H4 (cell line): ENCODE measurements at places on chromosomes 5 and 9.

DNA sequence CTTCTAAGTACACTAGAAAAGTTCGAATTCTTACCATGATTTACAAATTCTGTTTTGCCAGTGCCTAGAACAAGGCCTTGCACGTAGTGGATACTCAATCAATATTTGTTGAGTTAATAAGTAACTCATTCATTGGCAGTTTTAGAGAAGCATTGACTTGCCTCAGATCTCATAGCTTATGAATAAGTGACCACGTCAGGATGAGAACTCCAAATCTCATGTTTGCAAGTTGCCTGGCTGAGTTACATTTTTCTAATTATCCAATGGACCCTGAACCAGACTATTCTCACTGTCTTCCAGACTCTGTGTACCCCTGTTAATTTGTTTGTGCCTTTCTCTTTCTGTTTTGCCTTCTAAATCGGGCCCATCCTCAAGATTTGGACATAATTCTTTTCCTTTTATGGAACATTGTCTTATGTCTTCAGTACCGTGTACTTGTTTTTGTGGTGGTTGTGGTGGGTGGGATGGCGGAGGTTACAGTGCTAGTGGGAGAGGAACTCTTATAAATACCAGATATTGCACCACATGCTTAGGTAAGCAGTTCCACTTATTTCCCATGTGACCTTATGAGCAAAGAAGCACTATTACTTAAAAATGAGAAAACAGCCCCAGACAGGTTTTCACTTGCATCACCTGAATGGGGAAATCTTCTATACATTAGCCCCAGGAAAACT, 96.3 kb downstream of the UNC13B start:
- no peak for DNase-seq

DNA sequence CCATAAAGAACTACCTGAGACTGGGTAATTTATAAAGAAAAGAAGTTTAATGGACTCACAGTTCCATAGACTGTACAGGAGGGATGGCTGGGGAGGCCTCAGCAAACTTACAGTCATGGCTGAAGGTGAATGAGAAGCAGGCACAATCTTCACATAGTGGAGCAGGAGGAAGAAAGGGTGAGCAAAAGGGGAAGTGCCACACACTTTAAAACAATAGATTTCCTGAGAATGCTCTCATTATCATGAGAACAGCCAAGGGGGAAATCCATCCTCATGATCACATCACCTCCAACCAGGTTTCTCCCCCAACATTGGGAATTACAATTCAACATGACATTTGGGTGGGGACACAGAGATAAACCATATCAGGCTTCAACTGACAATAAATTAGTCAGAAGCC, 664.9 kb downstream of the TAF11L14 start:
- no peak for DNase-seq

GRCh38 chr5:118698774-118699173, 289.6 kb downstream of the DTWD2 start:
- no peak for DNase-seq

- no peak for DNase-seq
These were observed 62.0 kb downstream of the TTLL11 start for GRCh38 chr9:122031157-122031556.

- DNase-seq: no peak
These were observed 161.2 kb downstream of the AOPEP start for GRCh38 chr9:94887721-94888120.

GRCh38 chr5:38794986-38795385, 50.8 kb upstream of the OSMR start:
- DNase-seq: no peak

GRCh38 chr9:1939926-1940368, 75.2 kb upstream of the SMARCA2 start:
- DNase-seq: peak; percentile 11

DNA sequence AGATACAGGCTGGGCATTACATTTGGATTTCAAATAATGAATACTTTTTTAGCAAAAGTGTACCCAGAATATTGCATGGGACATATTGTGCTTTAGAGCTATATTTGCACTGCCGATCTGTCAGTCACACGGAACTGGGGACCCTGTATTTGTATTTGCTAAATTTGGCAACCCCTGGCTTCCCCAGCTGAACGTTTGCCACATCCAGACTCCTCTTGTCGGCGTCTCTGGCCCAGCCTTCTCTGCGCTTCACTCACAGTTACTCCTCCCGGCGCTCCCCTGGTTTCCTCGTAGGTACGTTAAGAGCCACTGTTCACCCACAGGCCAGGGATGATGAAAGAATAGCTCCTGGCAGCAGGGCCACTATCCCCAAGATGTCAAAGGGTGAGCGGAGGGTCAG, 58.7 kb downstream of the NSUN2 start:
- DNase-seq: no peak

GRCh38 chr5:175347027-175347426, 97.0 kb downstream of the DRD1 start:
- DNase-seq: peak; percentile 79

- DNase-seq: no peak
These were observed 53.4 kb upstream of the GLIS3 start for GRCh38 chr9:4353236-4353635.

- DNase-seq: no peak
These were observed 52.3 kb downstream of the ARHGEF28 start for GRCh38 chr5:73678322-73678740.

DNA sequence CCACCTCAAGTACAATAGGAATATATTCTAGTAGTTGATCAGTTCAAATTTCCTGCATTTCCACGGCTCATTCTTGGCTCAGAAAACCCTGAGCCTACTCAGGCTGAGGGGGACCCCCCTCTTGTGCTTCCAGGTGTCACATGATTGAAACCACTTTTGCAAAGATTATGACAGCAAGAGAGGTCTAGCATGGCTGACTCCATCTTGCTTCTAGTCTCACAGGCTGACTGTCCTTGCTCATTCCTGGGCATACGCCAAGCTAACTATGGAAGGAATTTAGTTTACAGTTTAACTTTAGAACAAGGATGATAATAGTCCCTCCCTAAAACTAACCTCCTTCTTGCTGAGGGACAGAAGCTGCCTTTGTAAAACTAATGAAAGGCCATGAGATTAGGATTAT, 154.1 kb downstream of the SNX18 start:
- no peak for DNase-seq

- no peak for DNase-seq
These were observed 229.7 kb upstream of the PIK3R1 start for GRCh38 chr5:67985686-67986387.

- DNase-seq: no peak
These were observed 79.3 kb downstream of the SHB start for GRCh38 chr9:37989701-37990100.

DNA sequence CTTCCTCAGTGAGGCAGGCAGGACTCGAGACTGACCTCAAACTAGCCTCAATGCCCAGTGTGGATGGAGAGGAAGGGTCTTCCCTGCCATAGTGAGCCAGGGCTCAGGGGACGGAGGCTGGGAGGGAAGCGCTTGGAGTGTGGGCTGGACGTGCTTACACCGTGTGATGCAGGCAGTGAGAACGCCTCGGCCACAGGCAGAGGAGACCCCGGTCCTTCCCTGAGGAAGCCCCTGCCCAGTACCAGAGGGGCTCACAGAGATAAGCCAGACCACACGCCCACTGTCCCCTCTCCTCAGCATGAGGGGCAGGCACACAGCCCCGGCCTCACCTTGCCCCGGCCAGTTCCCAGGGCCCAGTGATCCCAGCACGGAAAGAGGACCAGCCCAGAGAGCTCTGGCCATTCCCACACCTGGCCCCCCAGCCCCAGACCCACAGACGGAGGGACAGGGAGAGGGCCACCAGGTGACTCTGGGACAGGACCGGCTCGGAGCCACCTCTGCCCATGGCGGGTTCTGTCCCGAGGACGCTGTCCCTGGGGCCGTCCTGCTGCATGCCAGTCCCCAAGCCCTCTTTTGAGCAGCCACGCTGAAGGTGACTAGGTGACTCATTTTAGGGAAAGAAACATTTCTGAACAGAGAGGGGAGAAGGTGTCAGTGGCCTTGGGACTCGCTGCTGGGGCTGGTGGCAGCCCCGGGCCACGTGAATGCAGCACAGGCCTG, 6.0 kb upstream of the NSMF start:
- DNase-seq: no peak

- no peak for DNase-seq
These were observed 3.2 kb upstream of the BTNL9 start for GRCh38 chr5:181036816-181037364.

GRCh38 chr5:76958991-76959767, 6.3 kb downstream of the CRHBP start:
- DNase-seq: peak; percentile 69

DNA sequence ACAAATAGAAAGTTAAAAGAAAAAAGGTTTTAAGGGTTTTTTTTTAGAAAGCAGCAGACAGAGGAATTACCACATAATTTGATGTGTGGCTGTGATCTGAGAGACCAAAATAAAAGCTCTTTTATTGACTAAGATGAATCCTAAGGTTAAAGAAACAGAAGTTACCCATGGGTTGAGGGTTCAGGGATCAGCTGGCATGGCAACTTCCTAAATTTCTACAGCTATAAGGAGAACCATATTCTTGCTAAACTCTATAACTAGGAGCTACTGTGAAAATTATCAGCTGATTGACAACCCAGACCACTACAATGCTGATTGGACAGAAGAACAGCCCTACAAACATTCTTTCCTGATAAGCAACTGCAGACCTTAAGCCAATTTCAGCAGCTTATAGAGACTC, 40.2 kb downstream of the TMEM215 start:
- no peak for DNase-seq
